ENCODE measurements at places on chromosomes 1 and 21.
A peak's percentile ranks its signal among the peaks of the same experiment; 100 is the strongest.

- DNase-seq = no peak
Measured at GRCh38 chr1:74652711-74653139, 20.9 kb downstream of the ERICH3 start.

DNA sequence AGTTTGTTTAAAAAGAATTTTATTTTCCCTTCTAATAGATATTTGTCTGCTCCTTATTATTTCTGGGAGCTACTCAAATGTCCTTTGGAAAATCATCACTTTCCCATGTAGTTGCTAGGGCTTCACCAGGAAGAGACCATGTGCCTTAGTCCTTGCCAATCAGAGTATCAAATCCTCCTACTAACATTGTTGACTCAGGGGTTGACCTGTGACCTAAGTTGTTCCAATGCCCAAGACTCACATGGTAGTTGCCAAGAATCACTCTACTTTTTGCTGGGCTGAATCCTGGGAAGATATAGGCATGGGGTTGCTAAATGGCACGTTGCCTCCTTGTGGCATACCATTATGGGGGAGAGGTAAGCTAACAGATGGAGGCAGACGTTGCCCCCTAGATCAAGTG lies 58.2 kb upstream of the FOXD3 start:
- no peak for DNase-seq

DNA sequence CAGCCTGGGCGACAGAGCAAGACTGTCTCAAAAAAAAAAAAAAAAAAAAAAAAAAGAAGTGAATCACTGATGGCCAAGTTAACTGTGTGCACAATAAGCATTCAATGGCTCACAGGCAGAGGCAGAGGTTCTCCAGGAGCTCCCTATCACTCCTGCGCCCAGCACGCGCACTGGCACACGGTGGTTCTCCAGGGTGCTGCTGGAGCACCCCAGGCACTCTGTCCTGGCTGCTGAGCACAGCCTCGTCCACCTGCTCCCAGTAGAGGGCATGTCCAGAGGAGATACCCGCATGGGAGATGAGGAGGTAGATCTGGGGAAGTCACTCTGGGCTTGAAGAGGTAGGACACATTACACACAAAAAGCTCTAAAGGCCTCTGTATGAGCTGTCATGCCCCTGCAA lies 21.5 kb upstream of the NUP133 start:
- no peak for DNase-seq

DNA sequence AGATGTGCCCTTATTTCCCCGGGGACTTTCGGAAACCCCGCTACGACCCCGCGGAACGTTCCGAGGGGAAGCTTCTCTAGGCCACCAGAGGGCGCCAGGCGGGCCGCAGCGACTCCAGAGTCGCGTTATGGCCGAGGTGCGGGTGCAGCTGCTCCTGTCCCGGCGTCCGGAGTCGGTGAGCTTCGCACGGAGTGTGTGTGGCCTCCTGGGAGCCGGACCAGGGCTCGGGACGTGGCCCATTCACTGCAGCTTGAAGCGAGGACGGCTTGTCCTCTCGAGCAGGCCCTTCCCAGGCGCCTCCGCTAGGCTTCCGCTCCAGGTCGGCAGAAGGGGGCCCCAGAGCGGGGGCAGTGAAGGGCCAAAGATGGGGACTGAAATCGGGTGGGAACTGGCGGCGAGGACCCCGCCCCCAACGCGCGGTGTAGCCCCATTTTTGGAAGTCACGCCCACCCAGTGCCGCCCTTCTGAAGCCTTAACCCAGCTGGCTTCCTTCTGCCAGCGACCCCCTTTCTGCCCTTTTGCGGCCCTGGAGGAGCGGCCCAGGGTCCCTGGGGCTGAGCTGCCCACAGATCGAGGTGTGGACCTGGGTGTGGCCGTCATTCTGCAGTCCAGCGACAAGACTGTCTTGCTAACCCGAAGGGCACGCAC lies at the start of gene NUDT17:
NUDT17 (plus strand) TSS at position 117 of the 648 bp plus-strand sequence; CDS start at position 128, 11 bp downstream.
- peak; percentile 95 for DNase-seq

GRCh38 chr1:158810311-158810710 lies 20.8 kb upstream of the MNDA start:
- no peak for DNase-seq

DNA sequence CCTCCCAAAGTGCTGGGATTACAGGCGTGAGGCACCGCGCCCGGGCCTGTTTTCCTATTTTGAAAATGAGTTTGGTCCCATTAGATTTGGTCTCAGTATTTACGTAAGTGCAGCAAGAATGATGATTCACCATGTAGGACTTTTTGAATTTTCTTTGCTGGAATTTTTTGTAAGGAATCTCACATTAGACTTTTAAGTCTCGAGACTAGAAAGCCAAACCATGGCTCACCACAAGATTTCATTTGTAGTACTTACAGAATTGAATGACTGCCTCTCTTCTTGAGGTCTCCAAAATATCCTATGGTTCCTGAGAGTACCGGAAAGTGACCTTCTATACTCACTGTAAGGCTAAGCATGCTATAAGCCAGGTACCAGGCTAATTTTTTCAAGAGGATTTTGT lies 325 bp downstream of the OR14A2 start:
- DNase-seq = no peak

DNA sequence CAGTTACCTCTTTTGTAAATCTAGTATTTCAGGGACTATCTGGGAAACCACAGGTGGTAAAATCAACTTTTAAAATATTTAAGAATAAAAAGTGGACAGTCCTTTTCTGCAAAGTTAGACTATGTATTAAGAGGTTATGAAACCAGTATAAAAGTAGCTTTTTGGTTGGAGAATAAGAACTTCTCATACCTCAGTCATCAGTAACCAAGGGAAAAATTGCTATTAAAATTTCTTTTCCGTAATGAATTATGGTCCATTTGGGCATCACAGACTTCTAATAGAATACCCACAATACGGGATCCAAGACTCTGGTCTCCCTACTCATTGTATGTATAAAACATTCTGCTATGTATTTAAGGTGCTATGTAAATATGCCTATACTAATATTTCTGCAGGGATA lies 51.9 kb downstream of the ABL2 start:
- DNase-seq = no peak

DNA sequence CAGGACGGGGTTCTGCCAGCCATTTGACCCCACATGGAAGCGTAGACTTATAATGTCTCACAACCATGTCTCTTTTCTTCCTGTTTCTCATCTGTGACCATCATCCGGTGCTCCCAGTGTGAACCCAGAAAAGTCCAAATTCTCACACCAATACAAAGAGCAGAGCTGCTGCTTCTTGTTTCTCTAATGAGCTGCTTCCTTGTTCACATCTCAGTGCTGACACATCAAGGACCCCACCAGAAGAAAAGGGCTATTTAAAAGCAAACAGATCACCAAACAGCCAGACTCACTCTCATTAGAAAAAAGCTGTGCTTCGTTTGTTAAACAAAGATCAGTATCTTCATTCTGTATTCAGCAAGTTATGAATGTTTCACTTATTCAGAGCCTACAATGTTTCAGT lies 835 bp upstream of the LCE1D start:
- no peak for DNase-seq

- no peak for DNase-seq
Measured at GRCh38 chr1:151923422-151923821, 14.1 kb upstream of the THEM4 start.

- no peak for DNase-seq
Measured at GRCh38 chr1:180167721-180168467, 13.2 kb downstream of the QSOX1 start.

DNA sequence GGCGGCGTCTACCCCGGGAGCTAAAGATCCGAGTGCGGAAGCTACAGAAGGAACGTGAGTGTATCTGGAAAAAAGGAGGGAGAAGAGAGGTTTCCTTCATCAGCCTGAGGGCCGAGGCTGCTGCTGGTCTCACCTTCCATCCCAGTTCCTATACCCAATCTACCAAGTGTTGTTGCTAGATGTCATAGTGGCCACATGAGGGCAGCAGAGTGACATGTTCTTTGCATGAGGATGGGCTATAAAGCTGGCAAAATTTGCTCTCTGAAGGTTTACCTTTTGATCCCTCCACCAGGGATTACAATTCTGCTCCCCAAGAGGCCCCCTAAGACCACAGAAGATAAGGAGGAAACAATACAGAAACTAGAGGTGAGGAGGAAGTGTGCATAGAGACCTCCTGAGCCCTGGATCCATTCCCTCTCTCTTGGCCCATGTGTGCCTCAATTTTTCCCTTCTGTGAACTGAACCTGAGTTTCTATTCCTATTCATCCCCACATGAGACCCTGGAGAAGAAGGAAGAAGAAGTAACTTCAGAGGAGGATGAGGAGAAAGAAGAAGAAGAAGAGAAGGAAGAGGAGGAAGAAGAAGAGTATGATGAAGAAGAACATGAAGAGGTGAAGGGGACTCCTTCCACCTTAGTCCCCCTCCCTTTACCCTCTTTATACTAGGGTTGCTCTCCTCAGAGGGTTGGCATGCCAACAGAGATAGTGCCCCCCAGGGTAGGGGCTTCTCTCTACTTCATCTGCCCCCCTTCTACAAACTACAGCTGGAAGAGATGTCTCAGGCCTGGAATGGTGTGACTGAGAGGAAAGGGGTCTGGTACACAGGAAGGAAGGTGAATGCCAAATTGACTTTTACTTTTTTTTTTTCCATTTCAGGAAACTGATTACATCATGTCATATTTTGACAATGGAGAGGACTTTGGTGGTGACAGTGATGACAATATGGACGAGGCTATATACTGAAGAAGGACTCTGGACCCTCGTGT lies 13.3 kb downstream of the POLR3GL start:
- peak; percentile 87 for DNase-seq

GRCh38 chr1:181896824-181897223 lies 164.7 kb downstream of the ZNF648 start:
- DNase-seq = no peak

DNA sequence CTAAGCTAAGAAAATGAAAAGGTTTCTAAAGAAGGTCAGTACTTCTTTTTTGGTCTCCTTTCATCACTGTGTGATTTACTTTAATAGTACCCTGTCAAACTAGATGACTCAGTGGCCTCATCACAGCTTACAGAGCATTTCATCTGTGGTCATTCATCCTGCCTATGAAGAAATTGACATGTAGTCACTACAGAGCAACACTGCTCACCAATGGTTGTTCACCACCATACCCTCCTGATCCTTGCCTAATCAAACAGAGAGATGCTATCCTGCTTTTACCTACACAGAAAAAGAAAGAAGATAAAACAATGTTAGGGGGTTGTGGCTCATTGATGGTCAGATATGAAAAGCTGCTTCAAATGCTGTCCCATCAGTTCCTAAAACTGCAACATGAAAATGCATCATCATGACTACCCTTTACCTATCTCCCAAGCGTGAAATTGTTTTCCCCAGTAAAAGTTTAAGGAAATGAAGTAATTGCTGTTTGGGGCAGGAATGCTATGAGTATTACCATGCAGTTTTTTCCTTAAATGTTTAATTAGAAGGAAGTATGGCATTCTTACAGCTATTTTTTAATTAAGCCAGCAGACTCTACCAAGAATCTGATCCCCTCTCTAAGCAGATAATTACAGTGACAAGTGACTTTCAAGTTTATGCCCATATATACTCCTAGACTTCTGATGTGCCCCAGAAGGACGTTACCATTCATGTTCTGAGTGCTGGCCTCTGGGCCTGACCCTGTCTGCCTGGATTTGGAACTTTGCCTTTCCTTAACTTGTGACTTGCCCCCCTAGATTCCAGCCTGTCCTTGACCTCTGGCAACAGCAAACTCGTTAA lies 46.1 kb upstream of the FBXO28 start:
- DNase-seq = no peak

DNA sequence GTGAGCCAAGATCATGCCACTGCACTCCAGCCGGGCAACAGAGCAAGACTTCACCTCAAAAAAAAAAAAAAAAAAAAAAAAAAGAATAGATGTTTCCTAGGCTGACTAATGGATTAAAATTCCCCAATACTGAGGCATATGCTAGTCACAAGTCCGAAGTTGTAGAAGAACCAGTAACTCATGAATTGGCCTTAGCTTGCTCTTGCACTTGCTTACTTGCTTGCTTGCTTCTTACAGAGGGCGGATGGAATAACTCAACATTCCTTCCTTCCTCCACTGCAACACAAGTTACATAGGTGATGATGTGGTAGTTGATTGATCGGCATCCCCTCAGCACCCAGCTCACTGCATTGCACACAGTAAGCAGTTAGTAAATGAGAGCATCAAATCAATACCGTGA lies 2.8 kb upstream of the TARS2 start:
- no peak for DNase-seq

GRCh38 chr1:207711285-207711684 lies 40.6 kb upstream of the CD46 start:
- DNase-seq = peak; percentile 47

DNA sequence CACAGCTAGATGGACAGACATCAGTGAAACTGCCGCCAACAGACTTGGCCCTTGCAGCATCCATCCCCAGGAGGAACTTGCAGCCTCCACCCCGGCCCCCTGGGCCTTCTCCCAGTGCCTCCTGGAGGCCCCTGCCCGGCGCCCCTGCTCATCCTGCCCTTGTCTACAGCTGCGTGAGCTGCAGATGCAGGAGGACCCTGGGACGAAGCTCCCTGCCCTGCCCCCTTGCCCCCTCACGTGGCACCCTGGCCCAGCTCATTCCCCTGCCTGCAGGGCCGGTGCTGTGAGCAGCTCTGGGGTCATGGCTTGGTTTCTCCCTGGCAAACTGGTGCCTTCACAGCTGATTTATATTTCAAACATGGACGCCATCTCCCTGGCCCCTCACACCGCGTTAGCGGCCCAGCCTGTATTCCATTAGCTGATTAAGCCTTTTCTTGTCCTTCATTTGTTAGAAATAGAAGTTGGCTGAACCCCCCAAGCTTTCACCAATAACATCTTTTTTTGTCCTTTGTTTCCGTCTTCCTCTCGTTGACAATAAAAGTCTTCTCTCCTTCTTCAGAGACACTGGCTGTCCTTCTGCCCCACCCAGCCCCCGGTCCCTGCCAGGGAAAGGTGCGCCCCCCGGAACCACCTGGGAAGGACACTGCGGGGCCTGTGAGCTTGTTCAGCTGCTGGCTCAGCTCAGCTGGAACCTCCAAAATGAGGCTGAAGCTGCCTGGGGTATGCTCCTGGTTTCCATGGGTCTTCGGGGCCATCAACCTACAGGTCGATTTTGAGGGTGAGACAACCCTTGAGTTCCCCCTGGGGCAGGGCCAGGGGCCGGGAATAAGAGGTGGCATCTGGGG lies 34.0 kb upstream of the SLC19A1 start:
- peak; percentile 5 for DNase-seq

- DNase-seq = no peak
Measured at GRCh38 chr1:107871687-107872395, 93.1 kb downstream of the VAV3 start.

DNA sequence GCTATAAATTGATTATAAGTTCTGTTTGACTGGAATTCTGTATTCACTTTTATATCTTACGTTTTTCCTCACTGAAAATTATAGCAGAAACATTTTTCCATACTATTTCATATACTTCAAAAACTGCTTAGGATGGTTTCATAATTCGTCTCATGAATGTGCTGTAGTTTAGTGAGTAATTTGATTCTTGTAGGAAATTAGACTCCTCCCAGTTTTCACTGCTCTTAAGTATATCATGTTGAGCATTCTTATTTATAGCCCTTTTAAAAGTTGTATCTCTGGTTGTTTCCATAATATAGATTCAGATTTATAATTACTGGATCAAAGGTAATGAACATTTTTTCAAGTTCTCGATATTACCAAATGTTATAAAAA lies 250.6 kb downstream of the FMN2 start:
- no peak for DNase-seq

GRCh38 chr1:180277476-180278193 lies 47.6 kb downstream of the LHX4 start:
- DNase-seq = no peak

All from WERI-Rb-1 (cell line).